Transverse colon (tissue), 4 donors: ENCODE measurements at places on chromosomes 7 and 10. TPM values are rescaled to one million over a fixed set of nuclear protein-coding genes. Genes with fewer than 3 reads are reported as not detected.

- no peak for DNase-seq
Observed at GRCh38 chr7:1890289-1891235, 220.5 kb downstream of the ELFN1 start.

DNA sequence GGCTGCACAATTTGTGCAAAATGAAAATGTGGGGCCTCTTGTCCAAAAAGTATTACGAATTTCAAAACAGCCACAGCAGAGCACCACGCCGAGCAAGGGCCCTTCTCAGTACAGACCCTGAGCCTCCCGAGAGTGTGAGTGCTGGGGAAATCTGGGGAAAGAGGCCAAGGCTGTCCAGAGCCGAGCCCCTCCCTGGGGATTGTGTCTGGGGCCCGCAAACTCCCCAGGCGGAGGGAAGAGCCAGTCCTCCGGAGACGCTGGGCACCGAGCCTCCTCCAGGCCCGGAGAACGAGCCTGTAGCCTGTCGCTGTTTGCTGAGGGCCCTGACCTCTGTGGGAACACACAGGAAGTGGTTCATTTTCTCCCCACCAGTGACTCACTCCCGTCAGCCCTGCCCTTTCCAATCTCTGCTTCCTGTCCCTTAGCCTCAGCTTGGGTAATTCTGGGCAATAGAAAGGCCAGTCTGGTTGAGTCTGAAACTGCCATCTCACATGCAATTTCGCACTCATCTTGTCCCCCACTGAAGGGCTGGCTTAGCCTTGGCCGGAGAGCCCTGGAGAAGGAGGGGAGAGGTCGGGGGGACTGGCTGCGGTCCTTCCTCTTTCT, 19.5 kb upstream of the GNA12 start:
- peak; percentile 72 for DNase-seq

GPR26 gene
- total RNA-seq = not detected

LRRC4 gene
- 0.20 TPM for total RNA-seq

EFCAB10 gene
- total RNA-seq = not detected

STEAP1B gene
- total RNA-seq = 0.64 TPM

MPP7 gene
- total RNA-seq = 13.1 TPM

DNA sequence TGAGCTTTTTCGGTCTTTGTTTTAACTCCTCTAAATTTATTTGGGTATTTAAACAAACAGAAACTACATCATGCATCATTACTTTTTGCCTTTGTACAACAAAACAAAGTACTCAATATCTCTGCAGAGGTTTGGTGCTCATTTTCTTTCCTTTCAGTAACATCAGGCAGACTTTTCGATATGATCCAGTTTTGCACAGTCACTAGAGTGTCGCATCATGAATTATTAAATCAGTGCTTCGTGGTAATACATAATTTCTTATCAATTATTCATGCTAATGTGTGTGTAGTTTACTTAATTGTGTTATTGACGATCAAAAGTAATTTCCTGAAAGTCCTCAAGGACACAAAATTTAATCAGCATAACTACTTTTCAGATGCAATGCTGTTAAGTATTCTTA, 31.8 kb downstream of the DRGX start:
- no peak for DNase-seq

DNA sequence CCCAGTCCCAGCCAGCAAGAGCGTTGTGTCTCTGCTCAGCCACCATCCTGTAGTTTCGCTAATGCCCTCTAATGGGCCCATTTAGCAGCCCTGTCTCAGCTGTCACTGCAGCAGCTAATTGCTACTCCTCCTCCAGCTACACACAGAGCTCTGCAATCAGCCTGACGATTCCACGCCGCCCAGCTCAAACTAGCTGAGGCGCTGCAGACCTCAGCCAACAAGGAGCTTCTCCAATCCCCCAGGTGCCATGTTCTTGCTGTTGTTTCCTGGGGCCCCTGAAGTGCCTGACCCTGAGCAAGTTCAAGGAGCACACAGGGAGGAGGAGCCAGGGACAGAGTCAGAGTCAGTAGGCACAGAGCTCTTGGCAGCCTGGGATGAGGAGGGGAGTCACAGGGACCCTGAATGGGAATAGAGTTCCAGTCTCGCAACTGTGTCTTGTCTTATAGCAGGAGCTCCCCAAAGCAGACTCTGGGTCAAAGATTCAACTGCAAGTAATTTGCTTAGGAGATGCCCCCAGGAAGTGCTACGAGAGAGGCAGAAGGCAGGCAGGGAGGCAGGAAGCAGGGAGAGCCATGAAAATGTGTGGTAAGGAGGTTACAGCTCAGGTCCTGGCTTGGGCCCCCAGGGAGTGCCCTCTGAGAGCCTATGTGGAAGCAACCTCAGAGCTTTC, 135.8 kb upstream of the UNC5B start:
- DNase-seq = peak; percentile 2

STEAP1 gene
- total RNA-seq = 7.2 TPM

- peak; percentile 11 for DNase-seq
Observed at GRCh38 chr7:142717453-142717852, 31.8 kb upstream of the PRSS1 start.

DNA sequence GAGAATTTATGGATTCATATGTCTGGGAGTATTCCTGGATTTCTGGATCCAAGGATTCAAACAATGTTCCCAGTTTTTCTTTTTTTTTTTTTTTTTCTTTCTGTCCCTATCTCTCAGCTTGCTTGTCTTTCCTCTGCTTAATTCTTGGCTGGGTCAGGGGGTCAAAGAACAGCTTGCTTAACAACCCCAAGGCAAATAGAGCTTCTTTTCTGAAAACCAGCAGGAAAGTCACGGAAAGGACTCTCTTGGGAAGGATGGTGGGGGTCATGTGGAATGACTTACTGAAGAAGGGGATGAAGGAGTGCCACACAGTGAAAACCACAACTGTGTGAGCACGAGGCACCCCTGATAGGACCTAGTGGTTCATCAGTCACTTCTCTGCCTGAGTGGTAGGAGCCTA, 36.1 kb downstream of the GRK5 start:
- no peak for DNase-seq

DNA sequence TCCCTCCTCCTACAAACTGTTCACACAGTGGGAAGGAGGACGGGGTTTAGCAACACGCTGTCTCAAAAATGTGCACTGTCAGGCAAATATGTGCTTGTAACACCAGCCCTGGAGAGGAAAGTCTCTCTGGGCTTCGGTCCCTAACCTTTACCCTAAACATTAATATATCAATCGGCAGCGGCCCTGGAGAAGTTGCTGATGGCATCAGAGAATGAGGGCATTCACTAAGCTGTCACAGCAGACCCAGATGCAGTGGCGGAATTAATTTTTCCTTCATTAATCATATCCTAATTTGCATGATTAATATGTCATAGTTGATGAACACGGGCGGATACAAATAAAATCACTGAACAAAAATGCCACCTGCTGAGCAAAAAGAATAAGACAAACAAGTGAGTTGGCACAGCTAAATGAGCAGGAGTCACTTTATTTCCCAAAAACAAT, 45.2 kb upstream of the INSIG1 start:
- no peak for DNase-seq

GRCh38 chr10:119896061-119896655, 3.6 kb downstream of the SEC23IP start:
- DNase-seq = no peak

- DNase-seq = no peak
Observed at GRCh38 chr10:30786131-30786530, 156.6 kb upstream of the LYZL2 start.

SPDYE11 gene
- not detected for total RNA-seq

DNA sequence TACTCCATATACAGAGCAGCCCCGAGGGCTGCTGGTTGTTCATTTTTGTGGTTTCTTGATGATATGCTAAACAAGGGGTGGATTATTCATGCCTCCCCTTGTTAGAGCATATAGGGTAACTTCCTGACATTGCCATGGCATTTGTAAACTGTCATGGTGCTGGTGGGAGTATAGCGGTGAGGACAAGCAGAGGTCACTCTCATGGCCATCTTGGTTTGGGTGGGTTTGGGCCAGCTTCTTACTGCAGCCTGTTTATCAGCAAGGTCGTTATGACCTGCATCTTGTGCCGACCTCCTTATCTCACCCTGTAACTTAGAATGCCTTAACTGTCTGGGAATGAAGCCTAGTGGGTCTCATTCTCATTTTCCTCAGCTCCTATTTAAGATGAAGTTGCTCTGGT, 31.3 kb downstream of the GNAT3 start:
- DNase-seq = no peak

- DNase-seq = no peak
Observed at GRCh38 chr10:84820120-84820519, 491.7 kb downstream of the CCSER2 start.

DNA sequence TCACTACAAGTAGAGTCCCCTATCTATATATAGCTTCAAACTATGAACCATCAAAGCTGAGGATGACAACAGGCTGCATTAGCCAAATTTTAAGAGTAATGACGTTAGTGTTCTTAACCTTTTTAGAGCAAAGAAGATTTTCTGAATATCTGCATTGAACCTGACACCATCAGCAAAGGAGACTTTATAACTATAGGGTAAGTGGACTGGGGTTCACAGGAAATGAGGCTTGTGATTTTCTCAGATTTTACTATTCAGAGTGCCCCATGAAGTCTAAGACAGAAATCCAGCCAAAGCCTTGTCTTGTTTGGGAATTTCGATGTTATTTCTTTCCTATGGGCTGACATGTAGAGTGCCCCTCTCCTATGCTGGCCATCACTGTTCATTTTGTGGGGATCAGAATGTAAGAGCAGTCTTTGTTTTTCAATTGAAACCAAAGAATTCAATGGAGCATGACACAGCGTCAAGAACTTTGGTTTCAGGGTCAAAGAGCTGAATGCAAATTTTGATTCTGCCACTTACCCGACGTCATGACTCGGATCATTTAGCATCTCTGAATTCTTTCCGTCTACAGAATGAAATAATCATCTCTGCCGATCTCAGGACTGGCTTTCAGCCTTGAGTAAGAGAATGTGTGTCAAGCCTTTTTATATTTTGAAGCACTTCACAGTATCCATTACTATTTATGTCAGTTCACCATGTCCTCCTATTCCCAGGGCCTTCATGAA, 52.7 kb downstream of the DENND11 start:
- no peak for DNase-seq

GRCh38 chr10:21169271-21169670, 272.2 kb upstream of the NEBL start:
- no peak for DNase-seq

CYP3A7 gene
- not detected for total RNA-seq

DNA sequence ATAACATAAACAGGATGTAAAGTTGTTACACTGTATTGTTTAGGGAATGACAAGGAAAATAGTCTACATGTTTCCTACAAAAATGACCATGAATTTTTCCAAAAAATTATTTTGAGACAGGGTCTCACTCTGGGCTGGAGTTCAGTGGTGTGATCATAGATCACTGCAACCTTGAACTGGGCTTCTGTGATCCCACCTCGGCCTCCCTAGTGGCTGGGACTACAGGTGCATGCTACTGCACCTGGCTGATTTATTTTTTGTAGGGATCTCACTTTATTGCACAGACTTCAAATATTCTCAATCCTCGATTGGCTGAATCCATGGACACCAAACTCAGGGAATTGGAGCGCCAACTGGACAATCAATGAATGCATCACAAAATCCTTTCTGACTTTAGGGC, 6.6 kb downstream of the CHCHD2 start:
- DNase-seq = no peak

HNRNPA2B1 gene
- total RNA-seq = 209 TPM

SPACDR gene
- total RNA-seq = not detected

CFAP46 gene
- total RNA-seq = not detected

DNA sequence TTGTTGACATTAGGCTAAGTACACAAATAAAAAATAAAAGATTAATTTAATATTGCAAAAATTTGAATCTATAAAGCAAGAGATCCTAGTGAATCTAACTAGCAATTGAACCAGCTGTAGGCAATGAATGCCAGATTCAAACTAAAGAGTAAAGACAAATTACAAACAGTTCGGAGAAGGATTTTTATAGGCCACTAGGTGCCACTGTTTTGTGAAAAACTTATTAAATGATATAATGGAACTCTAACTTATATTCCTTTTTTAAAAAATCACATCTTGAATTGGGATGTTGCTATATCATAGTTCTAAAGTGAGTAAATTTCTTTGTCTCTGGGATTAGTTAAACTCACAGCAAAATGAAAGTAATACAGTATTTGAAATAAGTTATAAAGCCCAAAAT, 39.1 kb upstream of the GNAI1 start:
- DNase-seq = no peak

C10orf67 gene
- not detected for total RNA-seq

DNA sequence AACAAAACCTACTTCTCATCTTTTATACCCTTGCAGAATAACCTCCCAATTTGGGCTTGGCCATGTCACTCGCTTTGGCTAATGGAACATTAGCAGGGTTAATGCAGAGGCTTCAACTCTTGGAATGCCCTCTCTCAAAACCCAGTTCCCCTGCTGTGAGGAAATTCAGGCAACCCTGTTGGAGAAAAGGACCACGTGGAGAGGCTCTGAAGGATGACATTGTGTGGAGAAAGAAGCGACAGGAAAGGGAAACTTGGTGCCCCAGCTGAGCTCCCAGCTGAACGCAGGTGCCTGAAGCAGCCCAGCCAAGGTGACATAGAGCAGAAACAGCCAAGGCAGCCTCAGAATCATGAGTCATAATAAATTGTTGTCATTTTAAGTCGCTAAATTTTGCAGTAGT, 214.2 kb upstream of the GHITM start:
- no peak for DNase-seq

DNA sequence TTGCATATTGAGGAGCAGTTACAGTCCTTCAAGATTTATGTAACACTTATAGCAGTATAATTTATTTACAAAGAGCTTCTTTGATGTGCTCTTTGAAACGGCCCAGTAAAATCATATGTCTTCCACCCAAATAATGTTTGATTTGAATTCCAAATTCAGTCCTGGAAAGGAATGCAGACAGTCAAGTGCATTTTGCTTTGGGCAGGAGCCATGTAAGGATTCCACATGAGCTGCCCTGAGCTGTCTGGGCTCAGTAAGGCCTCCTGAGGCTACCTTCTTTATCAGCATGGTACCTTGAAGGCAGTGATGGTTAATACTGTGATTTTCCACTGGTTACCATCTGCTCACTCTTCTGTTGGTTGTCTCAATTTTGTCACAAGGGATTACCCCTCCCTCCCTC, 41.6 kb upstream of the LHFPL3 start:
- no peak for DNase-seq

DNA sequence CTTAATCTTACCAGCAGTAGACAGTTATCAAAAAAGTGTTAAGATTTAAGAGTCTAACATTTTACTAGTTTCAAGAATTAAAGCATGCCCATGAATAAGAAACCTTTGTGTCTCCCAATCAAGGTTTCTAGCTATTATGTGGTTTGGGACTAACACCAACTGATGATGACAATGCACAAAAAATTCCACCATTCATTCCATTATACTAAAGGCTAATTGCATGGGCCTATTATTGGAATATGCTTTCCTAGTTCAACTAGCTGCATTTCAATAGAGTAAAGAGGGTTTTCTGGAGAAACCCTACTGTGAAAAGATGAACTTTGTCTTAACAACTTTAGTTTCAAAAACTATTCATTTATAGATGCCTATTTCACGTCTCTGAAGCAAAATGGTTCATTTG, 44.6 kb downstream of the UBE2H start:
- no peak for DNase-seq

WEE2 gene
- total RNA-seq = not detected

- DNase-seq = no peak
Observed at GRCh38 chr7:163298-163695, 29.1 kb upstream of the FAM20C start.

MKX gene
- not detected for total RNA-seq

SYNPO2L gene
- total RNA-seq = 4.5 TPM

CTAGE4 gene
- total RNA-seq = 7.8 TPM

GRCh38 chr10:47033541-47034270, 122.5 kb downstream of the PTPN20 start:
- DNase-seq = no peak

DRGX gene
- 0.37 TPM for total RNA-seq
